ENCODE measurements at places on chromosomes 13 and 19. TPM values are rescaled to one million over a fixed set of nuclear protein-coding genes. Genes with fewer than 3 reads are reported as not detected.

DNA sequence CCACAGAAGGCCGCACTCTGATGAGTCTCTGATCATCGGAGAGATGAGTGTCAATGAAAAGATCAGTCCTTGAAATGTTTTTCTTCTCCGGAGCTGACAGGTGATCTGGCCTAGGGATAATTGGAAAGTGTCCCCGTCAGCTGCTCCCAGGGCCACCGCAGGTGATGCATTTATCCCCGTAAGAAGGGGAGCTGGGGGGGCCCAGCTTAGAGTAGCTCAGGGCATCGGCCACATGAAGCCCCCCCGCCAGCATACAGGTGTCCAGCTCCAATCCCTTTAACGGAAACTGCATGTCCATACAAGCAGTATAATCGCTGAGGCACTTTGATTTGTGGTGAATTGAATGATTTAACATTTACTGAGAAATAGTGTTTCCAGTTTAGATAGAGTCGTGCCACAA is 27.7 kb downstream of the ATP4B start:
- DNase-seq, result no peak

- DNase-seq, result no peak
These were observed 69.0 kb downstream of the KDM4B start for GRCh38 chr19:5037936-5038335.

DNA sequence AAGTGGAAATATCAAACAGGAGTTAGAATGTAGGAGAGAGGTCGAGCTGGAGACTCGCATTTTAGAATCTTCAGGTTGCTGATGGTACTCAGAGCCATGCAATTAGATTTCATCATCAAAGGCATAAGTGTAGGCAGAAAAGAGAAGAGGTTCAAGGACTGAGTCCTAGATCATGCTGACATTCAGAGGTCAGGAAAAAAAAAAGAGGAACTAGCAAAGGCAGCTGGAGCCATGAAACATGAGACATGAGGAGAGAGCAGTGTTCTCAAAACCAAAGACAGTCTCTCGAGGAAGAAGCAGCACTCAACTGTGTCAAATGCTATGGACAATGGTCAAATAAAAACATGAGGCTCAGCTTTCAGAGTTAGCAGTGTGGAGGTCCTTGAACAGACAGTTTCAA is 12.4 kb upstream of the TPP2 start:
- no peak for DNase-seq

- DNase-seq, result no peak
These were observed 45.7 kb upstream of the RNF113B start for GRCh38 chr13:98222816-98223215.

- DNase-seq, result no peak
These were observed 22.0 kb downstream of the GPC6 start for GRCh38 chr13:93248627-93249047.

GRCh38 chr19:49085020-49085867 is at the start of gene SNRNP70:
SNRNP70 (plus strand) TSS chr19:49085451; CDS start chr19:49086415, 964 bp downstream.
- DNase-seq, result peak; percentile 99

GRCh38 chr19:49718991-49719390 is 28.1 kb downstream of the CPT1C start:
- DNase-seq, result no peak

- DNase-seq, result no peak
These were observed 168.3 kb upstream of the RNF113B start for GRCh38 chr13:98345107-98345935.

DNA sequence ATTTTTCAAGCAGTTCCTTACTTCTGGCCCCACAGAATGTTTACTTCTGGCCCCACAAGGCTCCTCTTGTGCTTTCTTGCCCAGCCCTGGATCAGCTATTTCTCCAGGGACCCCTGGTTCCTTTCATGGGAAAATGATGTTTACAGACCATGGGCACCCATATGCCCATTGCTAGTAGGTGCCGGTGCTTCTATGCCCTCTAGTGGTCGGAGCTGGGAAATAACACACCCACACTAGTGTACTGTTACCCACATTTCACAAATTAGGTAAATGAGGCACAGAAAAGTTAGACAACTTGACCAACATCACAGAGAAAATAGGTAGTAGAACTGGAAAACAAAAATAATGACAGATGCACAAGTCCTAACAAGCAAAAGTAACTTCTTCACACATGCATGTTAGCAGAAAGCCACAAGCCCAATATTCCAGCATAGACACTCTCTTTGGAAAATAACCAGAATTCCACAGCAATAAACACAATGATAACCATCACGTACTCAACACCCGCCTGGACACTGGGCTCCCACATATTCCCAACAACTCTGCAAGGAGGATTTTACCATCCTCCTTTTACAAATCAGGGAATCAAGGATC is 1.3 kb upstream of the CEACAM6 start:
- peak; percentile 76 for DNase-seq

GRCh38 chr19:43290568-43291359 is 21.4 kb upstream of the PSG9 start:
- DNase-seq, result no peak

- DNase-seq, result no peak
These were observed 2.4 kb upstream of the SIX5 start for GRCh38 chr19:45771311-45771933.

- DNase-seq, result no peak
These were observed 100.6 kb downstream of the RNF17 start for GRCh38 chr13:24864579-24864978.

GRCh38 chr13:59673286-59673685 is 490.4 kb downstream of the DIAPH3 start:
- DNase-seq, result no peak

Gene GAPDHS
- total RNA-seq, result not detected

Gene PGLYRP2
- total RNA-seq, result 0.12 TPM

Gene SIGLEC8
- not detected for total RNA-seq

Gene DENND1C
- 113 TPM for total RNA-seq

Gene ZNF541
- total RNA-seq, result 0.40 TPM

Gene CALR3
- not detected for total RNA-seq

Gene ACP7
- not detected for total RNA-seq

Gene CYP2F1
- not detected for total RNA-seq

Gene OVOL3
- total RNA-seq, result not detected

Gene BST2
- 298 TPM for total RNA-seq

Gene TEX29
- 0.96 TPM for total RNA-seq

Gene OSCAR
- total RNA-seq, result 0.47 TPM
